Kidney (tissue), 22 donors: ENCODE measurements at places on chromosomes 2 and 18. TPM values are rescaled to one million over a fixed set of nuclear protein-coding genes. Genes with fewer than 3 reads are reported as not detected.
A peak's percentile ranks its signal among the peaks of the same experiment; 100 is the strongest.

DNA sequence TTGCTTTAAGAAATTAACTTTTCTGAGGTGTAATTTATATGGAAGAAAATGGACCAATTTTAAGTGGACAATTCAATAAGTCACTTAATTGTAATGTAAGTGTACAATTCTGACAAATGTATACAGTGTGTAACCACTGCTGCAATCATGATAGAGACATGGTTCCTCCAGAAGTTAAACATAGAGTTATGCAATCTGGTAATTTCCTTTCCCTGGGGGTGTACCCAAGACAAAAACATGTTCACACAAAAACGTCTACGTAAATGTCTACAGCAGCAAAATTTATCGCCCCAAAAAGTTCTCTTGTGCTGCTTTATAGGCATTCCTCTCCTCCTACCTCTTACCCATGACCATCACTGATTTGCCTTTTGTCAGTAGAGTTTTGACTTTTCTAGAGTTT lies 141.5 kb downstream of the AQP4 start:
- no peaks in the 10 kb centered on the region for H3K36me3 ChIP-seq
- H3K4me3 ChIP-seq = no peak overlapping the region
- DNase-seq = no peak
- no peaks in the 10 kb centered on the region for H3K4me1 ChIP-seq

- H3K27ac ChIP-seq = peak overlapping the region; percentile 80
- peak overlapping the region; percentile 88 for H3K4me3 ChIP-seq
- DNase-seq = peak; percentile 59
- H3K4me1 ChIP-seq = peaks cover 6% of the 10 kb centered on the region
- no peaks in the 10 kb centered on the region for H3K27me3 ChIP-seq
- H3K36me3 ChIP-seq = no peaks in the 10 kb centered on the region
Observed at GRCh38 chr2:55010149-55010591, 40.1 kb downstream of the RTN4 start.

Gene FRZB
- total RNA-seq = 12.9 TPM

GRCh38 chr2:218021536-218022071 lies 18.8 kb upstream of the TNS1 start:
- DNase-seq = peak; percentile 40
- no peak overlapping the region for H3K4me3 ChIP-seq
- H3K27me3 ChIP-seq = no peaks in the 10 kb centered on the region
- no peaks in the 10 kb centered on the region for H3K36me3 ChIP-seq
- H3K27ac ChIP-seq = no peak overlapping the region
- no peaks in the 10 kb centered on the region for H3K4me1 ChIP-seq

DNA sequence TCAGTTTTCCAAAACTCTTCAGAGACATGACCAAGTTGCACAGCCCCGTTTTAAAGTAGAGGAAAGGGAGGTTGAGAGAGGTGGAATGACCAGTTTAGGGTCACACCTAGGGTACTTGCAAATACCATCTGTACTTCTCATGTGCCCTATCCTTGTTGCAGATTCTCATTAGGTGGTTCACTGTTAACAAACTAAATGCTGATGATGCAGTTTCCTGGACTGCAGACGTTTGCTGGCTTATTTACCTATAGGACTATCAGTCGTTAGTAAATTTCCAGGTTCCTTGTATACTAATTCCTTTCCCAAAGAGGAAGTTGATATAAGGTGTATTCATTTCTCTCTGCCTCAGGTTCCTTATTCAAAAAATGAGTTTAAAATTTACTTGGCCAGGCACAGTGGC lies 1.4 kb downstream of the FARP2 start:
- peaks cover 3% of the 10 kb centered on the region for H3K4me1 ChIP-seq
- peak overlapping the region; percentile 48 for H3K4me3 ChIP-seq
- H3K27me3 ChIP-seq = no peaks in the 10 kb centered on the region
- DNase-seq = no peak

GRCh38 chr18:79749251-79750191 lies 48.2 kb upstream of the KCNG2 start:
- no peaks in the 10 kb centered on the region for H3K27me3 ChIP-seq
- H3K36me3 ChIP-seq = no peaks in the 10 kb centered on the region
- no peak overlapping the region for H3K4me3 ChIP-seq

Gene COA5
- 38.0 TPM for total RNA-seq

- H3K27me3 ChIP-seq = no peaks in the 10 kb centered on the region
- H3K4me3 ChIP-seq = peak within 1 kb of the TSS; percentile 82
- H3K4me1 ChIP-seq = peaks cover 12% of the 10 kb centered on the region
- H3K36me3 ChIP-seq = no peaks in the 10 kb centered on the region
Observed at GRCh38 chr2:227471924-227472264, at the start of gene AGFG1. AGFG1 (plus strand) TSS chr2:227472156; CDS start chr2:227472422, 266 bp downstream.

DNA sequence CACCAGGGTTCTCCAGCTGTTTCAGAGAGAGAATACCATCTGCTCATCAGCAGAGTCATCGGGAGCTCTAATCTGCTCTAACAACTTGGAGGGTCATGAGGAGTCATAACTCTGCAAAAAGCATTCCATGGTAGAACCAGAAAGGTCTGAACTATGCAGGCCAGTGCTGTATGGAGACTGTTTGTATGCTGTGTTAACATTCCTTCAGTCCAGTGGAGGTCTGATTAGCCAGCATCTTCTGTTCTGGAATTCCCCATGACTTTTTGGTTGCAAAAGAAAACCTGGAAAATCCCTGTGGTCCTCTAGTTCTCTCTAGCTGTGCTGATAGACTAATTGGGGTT lies 9.4 kb upstream of the ITGB6 start:
- no peaks in the 10 kb centered on the region for H3K27me3 ChIP-seq
- H3K4me1 ChIP-seq = no peaks in the 10 kb centered on the region
- H3K4me3 ChIP-seq = no peak overlapping the region
- H3K27ac ChIP-seq = no peak overlapping the region

Gene COX5B
- 238 TPM for total RNA-seq

Gene UPP2
- total RNA-seq = 0.19 TPM

DNA sequence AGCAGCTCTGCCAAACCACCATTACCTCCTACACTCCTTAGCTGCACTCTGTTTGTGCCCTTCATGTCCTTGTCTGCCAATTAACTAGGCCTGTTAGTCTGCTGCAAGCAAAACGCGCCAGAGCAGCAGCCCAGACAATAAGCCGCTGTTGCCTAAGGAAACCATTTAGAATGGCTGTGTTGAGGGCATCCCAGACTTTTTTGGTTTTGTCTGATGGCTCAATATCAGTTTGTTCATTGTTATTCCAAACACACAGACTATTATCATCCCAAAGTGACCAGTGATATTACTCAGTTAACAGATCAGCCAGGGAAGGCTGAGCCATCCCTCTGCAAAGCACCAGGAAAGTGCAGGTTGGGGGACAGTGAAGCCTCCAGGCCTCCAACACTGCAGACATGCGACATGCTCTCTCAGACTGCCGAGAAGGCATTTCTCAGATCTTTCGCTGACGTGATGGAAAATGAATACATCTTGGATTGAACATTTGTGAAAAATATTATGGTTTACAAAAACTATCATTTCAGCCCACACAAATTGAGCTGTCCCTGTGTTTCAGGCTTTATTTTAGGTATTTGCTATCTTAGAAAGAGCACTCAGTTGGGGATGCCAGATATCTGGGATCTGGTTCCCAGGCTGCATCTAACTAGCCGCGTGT lies 182.0 kb upstream of the HNRNPA3 start:
- no peak overlapping the region for H3K4me3 ChIP-seq
- no peaks in the 10 kb centered on the region for H3K27me3 ChIP-seq
- no peaks in the 10 kb centered on the region for H3K4me1 ChIP-seq
- no peak for DNase-seq

DNA sequence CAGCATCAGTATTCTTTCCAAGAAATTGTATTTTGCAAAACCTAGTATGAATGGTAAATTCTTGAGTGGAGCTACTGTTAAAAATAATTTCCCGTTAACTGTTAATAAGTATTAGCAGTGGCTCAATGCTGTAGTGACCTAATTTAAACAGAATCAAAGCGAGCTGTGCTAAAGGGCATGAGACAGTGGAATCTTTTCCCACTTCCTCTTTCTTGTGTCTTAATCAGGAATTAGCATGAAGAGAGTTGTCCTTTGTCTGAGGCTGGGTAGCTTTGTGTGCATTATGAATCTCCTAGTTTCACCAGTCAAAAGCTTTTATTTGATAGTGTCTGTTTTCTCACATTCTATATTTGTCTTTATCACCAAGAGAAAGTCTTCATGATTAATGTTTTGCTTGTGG lies 298.8 kb upstream of the GCFC2 start:
- DNase-seq = no peak
- H3K36me3 ChIP-seq = no peaks in the 10 kb centered on the region
- no peak overlapping the region for H3K27ac ChIP-seq

GRCh38 chr2:59025157-59025757 lies 784.1 kb upstream of the FANCL start:
- H3K27me3 ChIP-seq = no peaks in the 10 kb centered on the region
- H3K4me1 ChIP-seq = no peaks in the 10 kb centered on the region
- no peak overlapping the region for H3K4me3 ChIP-seq
- H3K36me3 ChIP-seq = no peaks in the 10 kb centered on the region
- no peak overlapping the region for H3K27ac ChIP-seq

- H3K27ac ChIP-seq = no peak overlapping the region
- no peak overlapping the region for H3K4me3 ChIP-seq
- DNase-seq = no peak
- H3K4me1 ChIP-seq = no peaks in the 10 kb centered on the region
- H3K27me3 ChIP-seq = no peaks in the 10 kb centered on the region
Observed at GRCh38 chr2:192544371-192544955, 349.7 kb upstream of the TMEFF2 start.

Gene SKOR2
- total RNA-seq = not detected

DNA sequence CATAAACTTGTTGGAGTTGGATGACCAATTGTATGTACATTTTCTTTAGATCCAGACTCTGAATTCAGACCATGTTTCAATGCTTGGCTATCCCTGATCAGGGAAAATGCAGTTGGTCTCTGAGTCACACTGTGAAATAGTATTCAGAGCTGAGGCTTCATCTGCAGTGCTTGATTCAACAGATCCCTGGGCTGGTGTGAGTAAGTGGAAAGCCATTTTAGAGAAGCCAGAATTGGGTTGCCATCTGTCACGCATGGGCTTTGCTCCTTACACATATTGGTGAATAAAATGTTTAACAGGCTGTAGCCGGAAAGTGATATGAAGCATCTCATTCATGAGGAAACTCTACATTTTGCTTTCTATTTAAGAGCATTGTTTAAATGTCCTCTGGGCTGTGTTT lies 50.0 kb upstream of the ACYP2 start:
- no peaks in the 10 kb centered on the region for H3K4me1 ChIP-seq
- H3K27ac ChIP-seq = no peak overlapping the region
- no peaks in the 10 kb centered on the region for H3K27me3 ChIP-seq
- H3K4me3 ChIP-seq = no peak overlapping the region

DNA sequence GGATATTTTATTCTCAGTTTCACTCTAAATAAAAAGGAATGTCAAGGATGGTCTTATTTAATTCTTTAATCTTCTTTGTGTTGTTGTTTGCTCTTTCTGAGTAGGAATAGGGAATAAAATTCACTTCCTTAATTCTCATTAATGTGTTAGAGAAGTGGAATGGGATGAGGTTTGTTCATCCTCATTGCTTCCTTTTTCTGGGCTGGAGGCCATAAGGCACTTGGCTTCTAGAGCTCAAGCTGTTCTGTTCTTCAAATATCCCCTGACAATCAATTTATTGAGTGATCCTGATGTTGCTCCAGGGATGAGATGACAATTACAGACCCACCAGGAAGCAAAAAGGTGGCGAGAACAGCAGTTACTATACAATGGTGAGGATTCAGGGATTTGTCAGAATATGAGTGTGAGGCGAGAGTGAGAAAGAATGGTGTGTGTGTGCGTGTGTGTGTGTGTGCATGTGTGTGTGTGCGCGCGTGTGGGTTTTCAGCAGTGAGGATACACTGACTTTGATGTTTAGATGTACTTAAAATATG lies 557.6 kb upstream of the FANCL start:
- H3K4me1 ChIP-seq = no peaks in the 10 kb centered on the region
- H3K27me3 ChIP-seq = no peaks in the 10 kb centered on the region
- H3K36me3 ChIP-seq = no peaks in the 10 kb centered on the region
- no peak overlapping the region for H3K27ac ChIP-seq

Gene ALPP
- total RNA-seq = not detected

Gene CLEC4F
- total RNA-seq = 0.72 TPM

GRCh38 chr2:9095690-9096089 lies 92.2 kb upstream of the MBOAT2 start:
- H3K36me3 ChIP-seq = no peaks in the 10 kb centered on the region
- peak overlapping the region; percentile 54 for H3K27ac ChIP-seq
- no peaks in the 10 kb centered on the region for H3K4me1 ChIP-seq

DNA sequence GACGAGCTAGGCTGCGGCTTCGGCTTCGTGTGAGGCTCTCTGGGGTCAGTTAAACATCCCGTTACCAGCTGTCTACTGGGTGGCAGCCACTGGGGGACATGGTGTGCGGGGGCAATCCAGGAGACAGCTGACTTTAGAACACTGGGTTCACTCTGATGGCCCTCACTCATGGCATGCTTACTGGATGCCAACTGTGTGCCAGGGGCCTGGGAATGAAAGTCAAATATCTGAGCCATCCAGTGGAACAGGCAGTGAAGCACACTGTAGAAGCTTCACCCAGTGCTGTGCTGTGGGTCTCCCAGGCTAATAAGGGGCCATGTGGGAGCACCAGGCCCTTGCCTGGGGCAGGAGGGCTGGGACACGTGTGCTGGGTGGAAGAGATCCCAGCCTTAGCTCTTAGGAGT lies 48.3 kb downstream of the GLI2 start:
- H3K27ac ChIP-seq = no peak overlapping the region
- no peak for DNase-seq
- H3K36me3 ChIP-seq = no peaks in the 10 kb centered on the region
- H3K4me3 ChIP-seq = no peak overlapping the region
- H3K27me3 ChIP-seq = peaks cover 3% of the 10 kb centered on the region

Gene CRYGC
- not detected for total RNA-seq
